NCI-H1048 (cell line): ENCODE measurements at places on chromosomes 3 and 15.

GRCh38 chr15:80926126-80926525 is 63.5 kb downstream of the MESD start:
- DNase-seq = no peak

- DNase-seq = no peak
These were observed 294.4 kb downstream of the KBTBD8 start for GRCh38 chr3:67292356-67293121.

DNA sequence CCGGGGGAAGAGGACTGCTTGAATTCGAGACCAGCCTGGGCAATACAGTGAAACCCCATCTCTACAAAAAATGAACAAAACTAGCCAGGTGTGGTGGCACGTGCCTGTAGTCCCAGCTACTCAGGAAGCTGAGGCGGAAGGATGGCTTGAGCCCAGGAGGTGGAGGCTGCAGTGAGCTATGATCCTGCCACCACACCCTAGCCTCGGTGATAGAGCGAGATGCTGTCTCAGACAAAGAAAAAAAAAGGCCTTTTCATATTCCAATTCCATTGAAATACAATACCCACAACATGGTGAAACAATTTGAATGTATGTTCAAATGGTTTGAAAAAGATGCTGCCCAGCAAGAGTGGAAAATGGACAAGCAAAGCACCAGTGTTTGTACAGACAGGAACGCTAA is 61.8 kb upstream of the ZNF148 start:
- DNase-seq = no peak

DNA sequence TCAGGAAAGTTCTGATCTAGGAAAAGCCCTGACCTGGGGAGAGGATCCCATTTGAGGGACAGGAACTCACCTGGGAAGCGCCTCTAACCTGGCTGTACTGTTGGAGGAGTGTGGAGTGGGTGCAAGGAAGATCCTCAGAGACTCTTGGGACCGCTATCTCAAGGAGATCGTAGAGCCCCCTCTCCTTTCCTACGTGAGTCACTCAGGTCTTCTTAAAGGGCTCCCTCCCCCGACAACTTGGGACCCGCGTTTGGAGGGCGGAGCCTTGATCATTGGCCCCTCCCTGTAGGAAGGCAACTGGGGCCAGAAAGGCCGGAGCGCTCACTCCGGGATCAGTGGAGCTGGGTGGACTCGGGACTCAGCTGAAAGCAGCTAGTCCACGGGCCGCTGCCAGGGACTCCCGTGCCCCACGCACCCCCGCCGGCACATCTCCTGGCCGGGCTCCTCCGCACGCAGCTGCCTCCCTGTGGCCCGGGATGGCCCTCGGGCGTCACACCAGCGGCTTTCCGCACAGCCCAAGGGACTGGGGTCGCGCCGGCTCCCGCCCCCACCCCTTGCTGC is 520 bp downstream of the SLC26A6 start:
- DNase-seq = no peak

- DNase-seq = no peak
These were observed 782.2 kb downstream of the VGLL3 start for GRCh38 chr3:86208772-86209171.

- no peak for DNase-seq
These were observed 81.7 kb downstream of the CCNL1 start for GRCh38 chr3:157078131-157078810.

DNA sequence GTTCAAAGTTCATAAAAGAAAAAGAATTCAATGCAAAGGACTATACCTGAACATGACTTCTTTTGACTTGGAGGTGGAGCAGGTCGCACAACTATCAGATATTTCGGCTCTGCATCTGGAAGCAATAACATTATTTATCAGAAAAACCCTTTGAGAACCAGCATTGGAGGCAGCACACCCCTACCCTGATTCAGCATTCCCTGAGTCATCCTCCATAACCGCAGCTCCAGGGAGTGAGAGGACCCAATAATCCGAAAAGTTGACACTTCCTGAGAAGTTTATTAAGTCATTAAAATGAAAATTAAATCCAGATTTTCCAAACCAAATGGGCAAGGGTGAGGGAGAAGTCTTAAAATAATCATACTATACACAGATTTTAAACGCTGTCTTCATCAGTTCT is 90.6 kb downstream of the ABI3BP start:
- no peak for DNase-seq
